Stimulated activated CD4-positive, alpha-beta T cell treated with anti-CD3 and anti-CD28 coated beads, Interleukin-15, amount 100 ng/mL, for 1 hour (primary cell): ENCODE measurements at places on chromosomes 1 and 21.

DNA sequence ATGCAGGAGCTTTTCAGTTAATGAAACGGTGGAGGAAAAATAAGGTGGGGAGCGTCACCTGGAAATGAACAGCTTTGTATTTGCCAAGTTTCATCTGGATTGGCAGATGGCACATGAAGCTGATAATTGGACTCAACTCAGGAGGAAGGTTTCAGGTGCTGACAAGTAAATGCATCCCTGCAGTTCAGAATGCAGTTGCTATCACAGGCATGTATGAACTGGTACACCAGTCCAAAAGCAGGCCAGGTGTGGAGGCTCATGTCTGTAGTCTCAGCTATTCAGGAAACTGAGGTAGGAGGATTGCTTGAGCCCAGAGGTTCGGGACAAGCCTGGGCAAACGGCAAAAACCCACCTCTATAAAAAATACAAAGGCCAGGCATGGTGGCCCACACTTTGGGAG lies 15.5 kb downstream of the DEGS1 start:
- DNase-seq: no peak

GRCh38 chr1:2449636-2450454 lies 26.2 kb upstream of the PLCH2 start:
- DNase-seq: no peak

- no peak for DNase-seq
Observed at GRCh38 chr1:33365560-33365997, 44.7 kb upstream of the A3GALT2 start.

- no peak for DNase-seq
Observed at GRCh38 chr21:42741066-42741465, 87.6 kb downstream of the PDE9A start.

DNA sequence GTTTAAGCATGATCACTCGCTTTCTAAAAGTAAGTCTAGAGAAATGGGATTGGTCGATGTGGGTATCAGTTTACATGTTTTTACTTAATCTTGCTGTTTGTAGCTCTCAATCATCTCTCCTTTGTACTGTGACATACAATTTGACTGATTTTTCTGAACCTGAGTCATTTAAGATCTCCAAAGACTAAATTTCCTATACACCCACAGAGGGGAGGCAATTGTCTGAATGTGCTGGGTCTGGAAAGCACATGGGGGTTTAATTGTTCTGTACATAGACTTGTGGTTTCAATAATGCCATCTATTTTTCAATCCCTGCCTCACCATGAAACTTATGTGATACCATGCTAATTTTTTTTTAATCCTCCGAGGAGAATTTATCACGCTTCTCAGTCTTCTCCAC lies 65.8 kb downstream of the USP25 start:
- no peak for DNase-seq

GRCh38 chr1:111372336-111372965 lies 55.1 kb downstream of the OVGP1 start:
- no peak for DNase-seq

DNA sequence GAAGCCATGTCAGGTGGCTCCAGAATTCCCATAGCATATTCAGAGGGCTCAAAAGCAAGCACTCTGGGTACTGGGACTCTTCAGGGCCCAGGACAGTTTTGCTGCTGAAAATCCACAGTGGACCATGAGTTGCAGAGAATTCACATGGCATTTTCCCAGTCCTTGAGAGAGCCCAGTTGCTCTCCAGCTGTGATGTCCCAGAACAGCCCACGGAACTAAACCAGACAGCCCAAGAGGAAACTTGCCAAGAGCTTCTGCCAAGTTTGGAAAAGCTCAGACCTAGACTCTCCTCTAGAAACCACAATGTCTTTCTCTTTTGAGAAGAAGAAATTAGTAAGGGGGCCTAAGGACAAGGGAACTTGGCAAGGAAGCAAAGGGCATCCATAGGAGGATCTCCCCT lies 69.4 kb downstream of the RGS2 start:
- DNase-seq: no peak

DNA sequence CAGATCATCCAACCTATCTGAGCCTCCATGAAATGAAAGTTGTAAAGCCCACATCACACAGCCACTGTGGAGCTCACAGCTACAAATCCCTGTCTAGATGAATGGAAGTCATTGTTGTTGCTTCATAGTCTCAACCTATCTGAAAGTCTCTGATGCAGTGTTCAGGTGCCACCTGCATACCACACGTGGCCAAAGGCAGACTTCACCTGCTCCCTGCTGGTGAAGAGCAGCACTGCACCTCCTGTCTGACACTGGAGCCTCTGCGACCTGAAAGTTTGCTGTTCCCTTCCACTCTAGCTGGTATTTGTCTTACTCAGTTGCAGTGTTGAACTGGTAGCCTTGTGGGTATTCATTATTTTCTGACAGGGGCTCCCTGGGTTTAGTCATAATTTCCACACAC lies 18.4 kb downstream of the LORICRIN start:
- DNase-seq: peak; percentile 22

GRCh38 chr1:163168053-163168452 lies 34.7 kb downstream of the RGS5 start:
- no peak for DNase-seq

- DNase-seq: no peak
Observed at GRCh38 chr1:43065191-43065590, 106.5 kb upstream of the SLC2A1 start.

GRCh38 chr21:41228492-41228891 lies 60.5 kb downstream of the BACE2 start:
- DNase-seq: no peak

GRCh38 chr1:241592273-241592958 lies 47.8 kb downstream of the CHML start:
- no peak for DNase-seq

DNA sequence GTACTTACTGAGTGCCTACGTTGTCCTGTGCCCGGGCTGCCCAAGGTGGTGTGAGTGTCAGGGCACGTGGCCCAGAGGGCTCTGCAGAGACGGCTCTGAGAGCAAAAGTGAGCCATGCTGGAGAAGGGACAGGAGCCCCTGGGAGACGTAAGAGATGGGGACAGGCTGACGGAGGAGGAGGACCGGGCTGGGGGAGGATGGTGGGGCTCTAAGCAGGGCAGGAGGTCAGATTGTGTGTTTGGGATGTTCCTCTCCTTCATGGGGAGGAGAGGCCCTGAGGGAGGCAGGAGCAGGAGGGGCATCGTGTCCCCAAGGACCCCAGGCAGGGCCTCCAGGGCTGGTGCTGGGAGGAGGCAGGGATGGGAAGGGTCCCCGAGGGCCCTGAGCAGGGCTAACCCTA lies 158.9 kb downstream of the PCBP3 start:
- DNase-seq: no peak

DNA sequence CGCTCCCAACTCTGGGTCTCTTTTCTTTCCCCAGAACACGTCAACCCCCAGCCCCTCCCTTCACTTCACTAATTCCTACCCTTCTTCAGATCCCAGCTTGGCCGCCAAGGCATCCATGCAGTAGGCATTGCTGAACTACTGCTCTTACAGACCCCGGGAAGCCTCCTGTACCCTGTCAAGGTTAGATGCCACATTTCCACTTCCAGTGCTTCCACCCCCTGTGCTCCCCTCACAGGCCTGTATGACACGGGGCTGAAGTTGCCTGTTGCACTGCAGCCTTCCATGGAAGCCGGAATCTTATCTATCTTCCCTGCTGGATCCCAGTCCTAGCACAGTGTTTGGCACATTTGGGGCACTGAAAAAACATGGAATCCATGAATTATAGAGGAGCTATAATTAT lies 99.0 kb upstream of the SOD1 start:
- DNase-seq: no peak

DNA sequence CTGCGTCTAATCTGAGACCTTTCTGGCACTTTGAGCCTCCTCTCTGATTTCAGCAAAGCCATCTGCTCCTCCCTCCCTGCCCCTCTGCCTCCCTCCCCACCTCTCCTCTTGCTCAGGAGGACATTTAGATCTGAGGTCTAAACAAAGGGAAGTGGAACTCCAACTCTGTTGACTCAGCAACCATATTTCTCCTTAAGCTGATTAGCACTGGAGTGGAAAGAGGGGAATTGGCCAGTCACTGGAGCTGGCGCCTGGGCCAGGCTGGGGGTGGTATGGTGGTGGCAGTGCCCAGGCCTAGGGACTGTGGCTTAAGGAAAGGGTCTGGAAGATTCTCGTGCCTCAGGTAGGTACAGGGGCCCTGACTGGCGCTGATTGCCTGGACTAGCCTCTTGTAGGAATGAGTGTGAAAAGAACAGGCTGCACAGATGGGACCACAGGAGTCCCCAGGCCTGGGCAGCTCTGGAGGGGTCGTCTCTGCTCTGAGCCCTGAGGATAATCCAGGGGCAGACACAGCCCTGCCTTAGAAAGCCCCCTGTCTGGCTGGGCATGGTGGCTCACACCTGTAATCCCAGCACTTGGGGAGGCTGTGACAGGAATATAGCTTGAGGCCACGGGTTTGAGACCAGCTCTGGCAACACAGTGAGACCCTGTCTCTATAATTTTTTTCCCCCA lies 11.9 kb downstream of the SH2D2A start:
- DNase-seq: no peak

- peak; percentile 54 for DNase-seq
Observed at GRCh38 chr1:3012456-3013291, 8.6 kb upstream of the ACTRT2 start.

GRCh38 chr1:15740924-15741850 lies 1.1 kb upstream of the TMEM82 start:
- DNase-seq: peak; percentile 51

DNA sequence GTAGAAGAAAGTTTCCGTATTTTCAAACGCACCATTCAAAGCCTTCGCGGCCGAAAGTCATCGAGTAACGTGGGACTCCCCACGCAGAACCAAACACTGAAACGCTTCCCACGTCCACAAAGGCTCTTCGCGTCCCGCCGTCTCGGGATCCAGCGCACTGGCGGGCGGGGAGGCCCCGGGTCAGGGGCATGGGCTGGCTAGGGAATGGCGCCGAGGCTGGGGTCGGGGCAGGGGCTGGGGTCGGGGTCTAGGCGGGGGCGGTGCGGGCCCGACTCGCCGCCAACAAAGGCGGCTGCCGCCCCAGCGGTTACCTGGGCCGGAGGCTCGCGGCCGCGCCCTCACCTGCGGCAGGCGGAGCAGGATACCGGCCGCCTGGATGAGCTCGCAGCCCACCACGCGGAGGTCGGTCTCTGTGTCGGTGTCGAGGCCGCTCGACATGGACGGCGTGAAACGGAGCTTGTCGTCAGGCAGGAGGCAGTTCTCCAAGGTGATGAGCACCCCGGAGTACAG lies 403 bp downstream of the CCNL2 start:
- DNase-seq: no peak

- DNase-seq: no peak
Observed at GRCh38 chr1:24403806-24404205, 9.8 kb downstream of the STPG1 start.

GRCh38 chr1:15803380-15803779 lies 4.1 kb downstream of the UQCRHL start:
- DNase-seq: no peak

- no peak for DNase-seq
Observed at GRCh38 chr1:234529950-234530237, 50.9 kb upstream of the TARBP1 start.

DNA sequence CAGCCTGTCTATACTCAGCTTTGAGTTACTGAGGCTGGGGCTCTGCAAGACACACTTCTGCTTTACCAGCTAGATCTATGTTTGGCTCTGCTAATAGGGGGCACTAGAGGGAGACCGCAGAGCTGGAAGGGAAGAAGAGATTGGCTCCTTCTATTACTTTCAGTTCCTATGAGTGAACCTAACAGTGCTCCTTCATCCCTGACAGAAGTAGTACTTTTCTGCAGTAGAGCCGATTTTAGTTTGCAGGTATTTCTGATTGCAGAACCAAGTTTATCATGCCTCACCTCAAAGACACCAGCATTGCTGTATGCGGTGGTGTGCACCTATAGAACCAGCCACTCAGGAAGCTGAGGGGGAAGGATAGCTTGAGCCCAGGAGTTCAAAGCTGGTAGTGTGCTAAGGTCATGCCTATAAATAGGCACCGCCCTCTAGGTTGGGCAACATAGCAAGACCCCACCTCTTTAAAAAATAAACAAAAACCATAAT lies 5.7 kb upstream of the ZDHHC18 start:
- DNase-seq: no peak

- no peak for DNase-seq
Observed at GRCh38 chr1:193929374-193930033, 743.1 kb upstream of the B3GALT2 start.

DNA sequence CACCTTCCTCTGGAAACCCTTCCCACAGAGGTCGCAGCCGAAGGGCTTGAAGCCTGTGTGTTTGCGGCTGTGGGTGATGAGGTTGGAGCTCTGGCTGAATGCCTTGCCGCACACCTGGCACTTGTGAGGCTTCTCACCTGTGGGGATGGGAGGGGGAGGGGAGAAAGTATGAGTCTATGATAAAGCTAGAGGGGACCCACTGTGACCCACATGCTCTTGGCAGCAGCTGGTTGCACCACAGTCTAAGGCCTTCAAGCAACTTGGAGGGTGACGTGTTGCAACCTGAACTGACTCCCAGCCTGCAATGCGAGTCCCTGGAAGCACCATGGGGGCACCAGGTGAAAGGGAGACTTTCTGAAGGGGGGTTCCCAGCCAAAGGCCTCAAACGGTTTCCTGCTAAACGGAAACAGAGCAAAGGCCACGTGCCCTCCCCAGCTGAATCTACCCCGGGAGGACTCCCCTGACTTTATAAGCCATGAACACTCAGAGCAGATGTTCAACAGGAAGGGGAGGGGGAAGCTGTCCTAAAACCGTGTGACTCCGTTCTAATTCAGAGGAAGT lies 10.6 kb downstream of the GFI1 start:
- no peak for DNase-seq

DNA sequence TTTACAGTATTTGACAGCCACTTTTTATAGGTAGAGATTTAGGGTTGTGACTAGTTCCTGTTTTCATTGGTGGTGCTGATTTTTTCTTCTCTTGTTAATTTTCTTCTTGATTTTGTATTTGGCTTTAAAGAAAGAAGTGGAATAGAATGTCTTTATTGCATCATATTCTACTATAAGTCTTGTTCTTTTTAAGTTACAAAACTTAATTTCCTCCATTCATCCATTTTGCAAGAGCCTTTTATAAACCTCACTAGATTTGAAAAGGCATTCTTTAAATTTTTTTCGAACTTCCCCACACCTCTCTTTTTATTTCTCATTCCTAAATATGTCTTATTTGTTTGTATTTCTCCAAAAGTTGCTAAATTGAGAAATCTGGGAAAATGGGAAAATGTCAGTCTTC lies 1368.6 kb upstream of the ADGRL4 start:
- no peak for DNase-seq

- DNase-seq: peak; percentile 30
Observed at GRCh38 chr1:7942214-7942921, 1.7 kb upstream of the TNFRSF9 start.

- DNase-seq: no peak
Observed at GRCh38 chr1:101244842-101245241, 8.0 kb downstream of the S1PR1 start.

DNA sequence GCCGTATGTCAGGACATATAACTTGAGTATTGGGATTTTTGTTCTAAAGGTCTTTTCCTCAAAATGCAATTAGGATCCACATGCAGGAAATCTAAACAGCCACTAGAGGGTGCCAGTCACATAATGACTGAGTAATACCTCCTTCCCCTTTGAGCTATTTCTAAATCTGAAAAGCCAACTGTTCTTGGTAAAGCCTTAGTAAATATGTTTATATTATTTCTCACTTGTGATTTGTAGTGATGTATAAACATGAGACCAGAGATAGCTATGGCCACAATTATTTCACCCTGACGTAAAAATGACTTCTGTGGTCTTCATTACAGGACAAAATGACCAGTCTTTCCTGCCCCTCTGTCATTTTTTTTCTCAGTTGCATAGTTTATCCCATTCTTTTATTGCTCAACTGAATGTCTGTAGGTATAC lies 41.0 kb upstream of the DR1 start:
- peak; percentile 3 for DNase-seq

- no peak for DNase-seq
Observed at GRCh38 chr1:6265151-6265550, 4.3 kb upstream of the GPR153 start.
